ENCODE measurements at places on chromosomes 16 and 17. TPM values are rescaled to one million over a fixed set of nuclear protein-coding genes. Genes with fewer than 3 reads are reported as not detected.

GRCh38 chr16:8370374-8371270 is 219.7 kb downstream of the TMEM114 start:
- H3K27me3 ChIP-seq = no peaks in the 10 kb centered on the region
- no peak overlapping the region for H3K4me3 ChIP-seq
- no peaks in the 10 kb centered on the region for H3K4me1 ChIP-seq
- no peak overlapping the region for H3K27ac ChIP-seq
- H3K36me3 ChIP-seq = no peaks in the 10 kb centered on the region

GRCh38 chr17:81135505-81136278 is 29.6 kb upstream of the PVALEF start:
- no peaks in the 10 kb centered on the region for H3K27me3 ChIP-seq
- H3K36me3 ChIP-seq = no peaks in the 10 kb centered on the region
- no peak overlapping the region for H3K27ac ChIP-seq
- H3K4me1 ChIP-seq = no peaks in the 10 kb centered on the region
- DNase-seq = no peak

- H3K36me3 ChIP-seq = no peaks in the 10 kb centered on the region
- H3K27ac ChIP-seq = no peak overlapping the region
- no peak for DNase-seq
- H3K27me3 ChIP-seq = no peaks in the 10 kb centered on the region
These were observed 4.8 kb upstream of the ANKRD11 start for GRCh38 chr16:89495121-89495520.

DNA sequence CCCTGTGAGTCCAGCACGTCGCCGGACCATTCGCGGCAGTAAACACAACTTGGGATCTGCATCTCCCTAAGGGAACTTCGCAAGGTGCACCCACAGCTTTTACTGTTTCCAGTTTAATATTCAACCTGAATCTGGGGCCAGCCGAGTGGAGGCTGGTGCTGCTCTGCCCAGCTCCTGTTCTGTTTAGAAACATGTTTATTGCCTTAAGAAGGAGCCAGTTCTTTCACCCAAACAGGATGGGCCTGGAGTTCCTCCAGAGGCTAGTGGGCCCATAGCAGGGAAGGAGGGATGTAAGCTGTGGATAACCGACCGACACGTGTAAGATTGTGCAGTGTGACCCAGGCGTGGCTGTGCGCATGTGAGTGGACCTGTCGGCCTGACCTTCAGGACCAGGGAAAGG is 17.4 kb downstream of the TBC1D24 start:
- no peak overlapping the region for H3K4me3 ChIP-seq
- H3K27me3 ChIP-seq = no peaks in the 10 kb centered on the region
- DNase-seq = no peak
- no peak overlapping the region for H3K27ac ChIP-seq

DNA sequence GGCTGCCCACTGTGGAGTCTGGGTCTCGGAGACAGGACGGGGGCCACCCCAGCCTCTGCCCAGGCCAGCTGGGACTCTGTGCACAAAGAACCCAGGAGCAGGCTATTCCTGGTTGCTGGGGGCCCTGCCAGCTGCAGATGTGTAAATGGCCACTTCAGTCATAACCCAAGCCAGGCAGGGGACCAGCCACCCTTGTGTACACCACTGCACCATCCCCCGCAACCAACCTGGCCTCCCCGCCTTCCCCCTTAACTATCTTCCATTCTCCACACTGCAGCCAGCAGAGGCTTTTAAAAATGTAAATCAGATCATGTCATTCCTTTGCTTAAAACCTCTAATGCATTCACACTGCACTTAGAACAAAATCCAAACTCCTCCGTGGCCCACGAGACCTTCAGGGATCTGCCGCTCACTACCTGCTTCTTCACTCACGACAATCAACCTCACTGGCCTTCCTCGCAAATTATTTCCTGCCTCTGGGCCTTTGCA is 28.3 kb downstream of the RTN4RL1 start:
- H3K4me3 ChIP-seq = no peak overlapping the region
- no peak for DNase-seq
- H3K36me3 ChIP-seq = no peaks in the 10 kb centered on the region
- peaks cover 16% of the 10 kb centered on the region for H3K4me1 ChIP-seq
- no peaks in the 10 kb centered on the region for H3K27me3 ChIP-seq

DNA sequence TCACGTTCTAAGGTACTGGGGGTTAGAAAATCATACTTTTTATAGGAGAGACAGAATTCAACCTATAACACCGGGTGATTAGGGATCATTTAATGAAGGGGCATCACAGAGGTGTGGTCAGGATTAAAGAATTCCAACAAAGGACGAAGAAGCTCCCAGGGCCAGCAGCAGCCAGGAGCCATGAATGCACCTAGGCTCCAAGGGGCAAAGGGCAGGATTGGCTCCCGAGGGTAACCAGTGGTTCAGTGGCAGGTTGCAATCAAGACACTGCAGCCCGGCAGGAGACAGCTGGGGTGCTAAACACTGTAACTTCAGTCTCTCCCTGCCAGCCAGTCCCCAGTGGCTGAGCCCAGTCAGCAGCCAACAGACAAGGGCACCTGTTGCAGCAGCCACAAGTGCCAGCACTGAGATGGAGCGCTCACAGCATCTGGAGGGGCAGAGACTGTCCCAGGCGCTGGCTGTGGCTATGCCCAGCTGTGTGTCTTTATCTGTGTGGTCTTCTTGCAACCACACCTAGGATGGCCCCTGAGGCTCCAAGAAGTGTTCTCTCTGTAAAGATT is 23.9 kb downstream of the DHRS7C start:
- H3K27ac ChIP-seq = no peak overlapping the region
- no peak overlapping the region for H3K4me3 ChIP-seq
- no peaks in the 10 kb centered on the region for H3K27me3 ChIP-seq
- DNase-seq = no peak

DNA sequence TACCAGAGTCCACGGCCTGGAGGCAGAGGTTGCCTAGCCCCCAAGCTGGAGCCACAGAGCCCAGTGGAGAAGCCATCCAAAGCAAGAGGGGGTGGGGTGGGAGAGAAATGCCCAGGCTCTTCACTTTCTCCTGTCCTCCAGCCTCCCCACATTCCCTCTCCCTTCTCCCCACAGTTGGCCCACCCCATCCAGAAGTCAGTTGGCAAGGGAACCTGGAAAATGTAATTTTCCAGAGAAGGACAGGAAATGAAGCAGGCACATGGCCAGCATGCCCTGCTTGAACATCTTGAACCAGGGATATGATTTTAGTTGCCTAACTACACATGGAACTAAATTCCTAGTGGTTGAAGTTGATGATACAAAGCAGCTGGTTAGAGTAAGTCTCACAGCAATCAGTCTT is 73.3 kb upstream of the IRX6 start:
- no peaks in the 10 kb centered on the region for H3K27me3 ChIP-seq
- no peaks in the 10 kb centered on the region for H3K4me1 ChIP-seq
- DNase-seq = no peak

GRCh38 chr17:39916918-39917317 is 1.5 kb downstream of the GSDMB start:
- peak overlapping the region; percentile 28 for H3K4me3 ChIP-seq
- H3K27ac ChIP-seq = peak overlapping the region; percentile 85
- DNase-seq = no peak
- no peaks in the 10 kb centered on the region for H3K4me1 ChIP-seq
- H3K27me3 ChIP-seq = no peaks in the 10 kb centered on the region

- H3K4me1 ChIP-seq = no peaks in the 10 kb centered on the region
- no peak overlapping the region for H3K4me3 ChIP-seq
- DNase-seq = no peak
- H3K27me3 ChIP-seq = no peaks in the 10 kb centered on the region
- H3K36me3 ChIP-seq = no peaks in the 10 kb centered on the region
These were observed 193.6 kb downstream of the RPTOR start for GRCh38 chr17:80738020-80738808.

- H3K4me1 ChIP-seq = no peaks in the 10 kb centered on the region
- no peaks in the 10 kb centered on the region for H3K36me3 ChIP-seq
- H3K27me3 ChIP-seq = no peaks in the 10 kb centered on the region
- no peak for DNase-seq
- no peak overlapping the region for H3K27ac ChIP-seq
These were observed 81.9 kb downstream of the CA4 start for GRCh38 chr17:60231691-60232090.

Gene FNDC8
- not detected for total RNA-seq

Gene FXR2
- total RNA-seq = 24.9 TPM

Gene DPEP2
- total RNA-seq = 0.88 TPM
